ENCODE measurements at places on chromosomes 16 and 17.

DNA sequence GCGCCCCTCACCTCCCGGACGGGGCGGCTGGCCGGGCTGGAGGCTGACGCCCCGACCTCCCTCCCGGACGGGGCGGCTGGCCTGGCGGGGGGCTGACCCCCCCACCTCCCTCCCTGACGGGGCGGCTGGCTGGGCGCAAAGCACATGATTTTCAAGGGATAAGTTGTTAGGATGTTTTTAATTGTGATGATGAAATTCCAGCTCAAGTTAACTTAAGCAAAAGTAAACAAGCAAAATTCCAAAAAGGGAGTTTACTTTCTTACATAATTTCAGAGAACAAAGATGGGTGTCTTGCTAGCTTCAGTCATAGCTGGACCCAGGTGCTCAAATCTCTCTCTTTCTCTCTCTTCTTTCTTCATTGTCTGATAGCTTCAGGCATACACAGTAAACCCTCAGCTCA is 33.6 kb upstream of the MED9 start:
- no peak for DNase-seq

DNA sequence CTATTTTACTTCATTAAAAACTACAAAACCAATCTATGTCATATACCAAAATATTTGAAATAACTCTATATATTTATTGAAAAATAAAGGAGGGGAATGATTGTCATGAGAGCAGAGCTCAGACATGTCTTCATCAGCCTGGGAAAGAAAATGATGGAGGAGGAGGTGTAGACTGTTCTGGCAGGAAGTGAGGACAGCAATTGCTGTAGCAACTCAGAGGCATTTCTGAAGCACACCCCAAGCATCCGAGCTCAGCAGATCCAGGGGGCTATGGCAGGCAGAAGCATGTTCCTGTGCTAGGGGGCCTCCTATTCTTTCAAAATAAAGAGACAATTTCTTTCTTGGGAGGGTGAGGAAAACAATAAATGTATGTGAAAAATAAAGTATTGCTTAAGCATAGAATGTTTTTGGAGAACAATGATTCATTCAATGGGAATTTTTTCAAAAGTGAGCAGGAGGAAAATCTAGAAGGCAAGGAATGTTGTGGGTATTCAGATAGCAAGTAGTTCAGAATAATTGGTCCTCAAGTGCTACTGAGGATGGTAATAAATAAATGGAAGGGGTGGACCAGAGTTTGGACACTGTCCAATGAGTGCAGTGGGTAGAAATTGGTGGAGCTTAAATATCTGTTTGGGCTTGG is 383.4 kb downstream of the CDH11 start:
- no peak for DNase-seq

DNA sequence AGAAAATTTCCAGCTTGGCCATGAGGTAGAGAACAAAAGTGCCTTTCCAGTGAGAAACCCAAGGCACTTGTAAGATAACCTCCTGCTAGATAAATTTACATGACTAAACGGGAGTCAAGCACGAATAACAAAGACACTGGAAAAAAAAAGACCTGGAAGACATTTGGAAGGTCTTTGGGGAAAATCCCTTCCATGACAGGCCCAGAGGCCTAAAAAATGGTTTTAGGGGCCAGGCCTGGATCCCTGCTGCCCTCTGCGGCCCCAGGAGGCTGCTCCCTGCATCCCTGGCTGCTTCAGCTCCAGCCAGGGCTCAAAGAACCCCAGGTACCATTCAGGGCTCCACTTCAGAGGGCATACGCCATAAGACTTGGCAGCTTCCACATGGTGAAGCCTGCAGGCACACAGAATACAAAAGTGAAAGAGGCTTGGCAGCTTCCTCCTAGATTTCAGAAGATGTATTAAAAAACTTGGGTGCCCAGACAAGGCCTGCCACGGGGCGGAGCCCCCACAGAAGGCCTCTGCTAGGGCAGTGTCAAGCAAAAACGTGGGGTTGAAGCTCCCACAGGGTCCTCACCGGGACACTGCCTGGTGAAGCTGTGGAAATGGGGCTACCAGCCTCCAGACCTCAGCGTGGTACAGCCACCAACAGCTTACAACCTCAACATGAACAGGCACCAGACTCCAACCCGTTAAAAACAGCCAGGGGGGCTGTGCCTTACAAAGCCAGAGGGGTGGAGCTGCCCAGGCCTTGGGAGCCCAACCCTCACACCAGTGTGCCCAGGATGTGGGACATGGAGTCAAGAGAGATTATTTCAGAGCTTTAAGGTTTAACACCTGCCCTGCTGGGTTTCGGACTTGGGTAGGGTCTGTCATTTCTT is 77.1 kb downstream of the SDK2 start:
- no peak for DNase-seq

DNA sequence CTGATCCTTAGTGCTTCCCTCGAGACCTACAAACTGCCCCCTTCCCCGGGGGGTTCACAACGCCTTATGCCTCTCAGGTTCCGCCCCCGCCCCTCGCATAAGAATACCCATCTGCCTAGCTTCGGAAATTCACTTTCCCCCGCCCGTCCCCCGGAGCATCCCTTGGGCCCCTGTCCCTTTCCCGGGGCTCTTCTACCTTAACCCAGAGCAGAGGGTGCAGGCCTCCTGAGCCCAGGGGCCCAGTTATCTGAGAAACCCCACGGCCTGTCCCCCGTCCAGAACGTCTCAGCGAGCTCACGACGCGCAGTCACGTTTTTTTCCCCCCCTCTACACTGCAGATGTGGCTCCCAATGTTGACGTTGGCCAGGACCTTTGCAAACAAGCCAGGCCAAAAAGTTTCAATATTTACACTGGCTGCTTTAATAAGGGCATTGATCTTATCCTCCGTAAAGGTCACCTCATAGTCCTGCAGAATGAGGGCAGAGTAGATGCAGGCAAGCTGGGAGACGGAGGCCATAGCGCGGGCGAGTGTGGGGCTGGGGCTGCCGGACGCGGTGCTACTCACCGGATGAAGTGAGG is 1.4 kb upstream of the NBR1 start:
- peak; percentile 20 for DNase-seq

Measured in neuronal stem cell (in vitro differentiated cells).